ENCODE measurements at places on chromosomes 12 and 14.

GRCh38 chr12:50314636-50315312 is 31.5 kb upstream of the LIMA1 start:
- DNase-seq = peak; percentile 78

GRCh38 chr12:27946421-27946820 is 26.1 kb downstream of the PTHLH start:
- DNase-seq = no peak

GRCh38 chr12:57890191-57891115 is 43.9 kb upstream of the CTDSP2 start:
- no peak for DNase-seq

- DNase-seq = no peak
Observed at GRCh38 chr12:19436931-19437330, 2.4 kb upstream of the AEBP2 start.

DNA sequence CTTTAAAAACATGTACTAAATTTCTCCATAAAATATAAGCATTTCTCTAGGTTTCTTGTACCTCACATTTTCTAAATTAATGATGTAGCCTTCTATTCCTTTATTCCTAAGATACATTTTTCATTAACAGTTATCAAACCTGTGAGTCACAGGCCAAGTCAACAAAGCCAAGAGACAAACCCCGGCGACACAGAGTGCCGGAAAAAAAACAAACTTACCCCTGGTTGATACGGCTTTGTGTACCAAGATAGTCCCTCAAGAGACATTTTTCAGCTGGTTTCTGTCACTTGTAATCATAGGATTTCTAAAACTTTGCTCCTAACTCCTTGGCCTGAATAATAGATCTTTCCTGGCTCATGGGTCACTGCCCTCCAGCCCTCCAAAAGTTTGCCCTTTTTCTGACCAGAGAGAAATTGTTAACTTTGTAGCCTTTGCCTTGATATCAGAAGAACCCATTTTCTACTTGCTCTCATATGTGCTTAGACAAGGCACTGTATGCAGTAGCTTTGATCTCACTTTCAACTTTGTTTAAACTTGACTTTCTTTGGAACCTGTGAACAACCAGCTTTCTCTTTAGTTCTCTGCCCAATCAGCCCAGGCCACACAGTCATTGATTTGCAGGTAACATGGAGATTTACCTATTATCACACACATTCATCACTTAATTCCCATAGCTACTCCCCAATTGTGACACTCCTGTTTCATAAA is 172.2 kb downstream of the PRKD1 start:
- peak; percentile 41 for DNase-seq

GRCh38 chr12:3636328-3636727 is 116.6 kb downstream of the CRACR2A start:
- no peak for DNase-seq

DNA sequence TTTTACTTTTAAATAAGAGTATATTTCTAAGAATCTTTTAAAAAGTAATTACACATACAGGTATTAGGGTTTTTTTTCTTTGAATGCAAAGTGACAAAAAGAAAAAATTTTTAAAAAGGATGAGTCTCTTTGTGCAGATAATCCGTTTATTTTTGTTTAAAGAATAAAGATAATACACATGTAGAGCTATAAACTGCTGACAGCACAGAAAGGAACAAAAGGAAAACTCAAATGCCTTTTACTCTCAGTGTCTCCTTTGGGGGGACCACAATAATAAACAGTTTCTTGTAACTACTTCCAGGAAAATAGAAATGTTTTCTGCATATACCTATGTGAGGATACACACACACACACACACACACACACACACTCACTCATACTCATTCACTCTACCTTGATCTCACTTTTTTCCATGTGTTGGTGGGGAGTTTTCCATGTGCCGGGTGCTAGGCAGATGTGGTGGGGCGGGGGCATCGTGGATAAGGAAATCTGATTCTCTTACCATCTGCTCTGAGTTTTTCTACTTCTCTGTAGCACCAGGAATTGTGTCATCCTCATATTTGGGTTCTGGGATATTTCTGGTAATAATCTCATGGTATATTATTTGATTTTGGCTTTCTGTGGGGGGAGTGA is 58.1 kb downstream of the KCTD10 start:
- DNase-seq = no peak

DNA sequence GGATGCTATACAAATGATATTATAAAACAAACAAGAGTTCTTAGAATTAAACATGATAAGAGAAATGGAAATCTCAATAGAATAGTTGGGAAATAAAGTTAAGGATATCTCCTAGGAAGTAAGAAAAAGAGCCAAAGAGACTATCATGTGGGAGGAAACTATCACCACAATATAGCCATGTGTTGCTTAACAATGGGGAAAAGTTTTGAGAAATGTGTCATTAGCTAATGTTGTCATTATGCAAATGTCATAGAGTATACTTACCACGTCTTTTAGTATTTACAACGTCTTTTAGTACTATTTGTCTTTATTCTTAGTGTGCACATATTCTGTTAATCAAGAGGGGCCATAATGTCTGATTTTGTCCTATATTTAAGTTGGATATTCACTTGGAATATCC is 58.7 kb downstream of the ZNF641 start:
- DNase-seq = no peak

DNA sequence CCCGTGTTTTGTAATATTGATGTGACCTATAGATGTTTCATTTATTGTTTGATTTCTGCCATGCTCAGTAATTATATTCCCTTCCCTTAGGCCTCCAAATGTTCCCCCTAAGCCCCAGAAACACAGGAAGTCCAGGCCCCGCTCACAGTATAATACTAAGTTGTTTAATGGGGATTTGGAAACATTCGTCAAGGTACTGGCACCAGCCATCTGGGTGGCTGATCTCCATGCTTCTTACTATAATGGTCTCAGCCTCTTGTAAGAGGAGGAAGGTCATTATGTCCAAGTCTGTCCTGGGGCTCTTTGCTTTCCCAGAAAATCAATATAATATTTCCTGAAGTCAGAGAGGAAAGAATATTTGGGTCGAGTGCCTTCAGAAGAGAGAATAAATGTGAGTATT is 130.9 kb downstream of the KICS2 start:
- no peak for DNase-seq

DNA sequence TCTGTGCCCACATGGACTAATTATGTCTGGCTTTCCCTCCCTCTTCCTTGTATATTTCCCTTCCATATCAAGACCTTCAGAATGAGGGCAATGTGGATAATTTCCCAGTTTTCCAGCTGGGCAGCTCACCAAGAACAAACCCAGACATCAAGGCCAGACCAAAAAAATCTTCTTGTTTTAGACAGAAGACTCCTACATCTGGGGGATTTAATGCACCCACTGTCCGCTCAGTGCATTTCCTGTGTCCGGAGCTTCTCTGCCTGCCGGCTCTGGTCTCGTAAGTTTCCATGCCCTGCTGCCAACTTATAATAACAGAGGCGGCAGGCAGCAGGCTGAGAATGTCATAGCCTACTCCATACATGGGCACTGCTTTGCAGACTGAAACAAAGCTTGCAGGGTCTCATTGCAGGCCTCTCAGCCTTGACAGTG is 207.2 kb upstream of the BCL2L14 start:
- DNase-seq = peak; percentile 69

GRCh38 chr12:70154087-70154638 is 89.1 kb upstream of the CNOT2 start:
- no peak for DNase-seq

GRCh38 chr14:57383125-57383745 is 7.2 kb upstream of the NAA30 start:
- DNase-seq = peak; percentile 23

DNA sequence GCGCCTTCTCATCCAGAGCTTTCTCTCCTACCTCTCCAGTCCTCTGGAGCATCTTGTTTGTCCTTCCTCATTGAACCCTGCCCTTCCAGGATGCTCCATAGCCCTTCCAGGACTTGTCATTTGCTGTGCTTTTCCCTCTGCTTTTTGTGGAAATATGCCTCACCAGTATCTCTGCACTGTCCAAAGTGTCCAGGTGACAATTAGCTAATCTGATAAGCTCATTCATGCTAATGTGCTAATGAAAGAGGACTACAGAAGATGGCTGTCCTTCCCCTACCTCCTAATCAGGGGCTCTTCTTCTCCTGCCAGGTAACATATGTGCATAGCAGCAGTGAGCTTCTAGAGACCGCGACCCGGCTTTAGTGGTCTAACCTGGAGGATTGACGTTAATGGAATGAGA is 58.4 kb upstream of the OTX2 start:
- DNase-seq = no peak

GRCh38 chr14:85587151-85587711 is 57.3 kb downstream of the FLRT2 start:
- no peak for DNase-seq

DNA sequence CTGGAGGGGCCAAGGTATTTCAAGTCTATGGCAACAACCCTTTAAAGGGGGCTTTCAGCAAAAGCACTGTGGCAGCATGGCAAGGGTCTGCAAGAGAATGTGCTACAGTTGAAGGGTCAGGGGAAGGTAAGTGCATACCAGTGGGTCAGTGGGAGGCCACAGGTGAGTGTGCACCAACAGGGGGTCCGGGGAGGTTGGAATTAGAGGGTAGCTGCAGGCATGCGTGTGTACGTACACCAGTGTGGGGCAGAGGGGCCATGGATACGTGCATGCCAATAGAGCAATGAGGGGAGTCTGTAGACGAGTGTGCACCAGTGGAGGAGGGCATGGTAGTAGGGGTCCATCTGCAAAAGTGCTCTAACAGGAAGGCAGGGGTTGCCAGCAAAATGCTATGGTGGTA is 448.9 kb downstream of the NAV3 start:
- no peak for DNase-seq

DNA sequence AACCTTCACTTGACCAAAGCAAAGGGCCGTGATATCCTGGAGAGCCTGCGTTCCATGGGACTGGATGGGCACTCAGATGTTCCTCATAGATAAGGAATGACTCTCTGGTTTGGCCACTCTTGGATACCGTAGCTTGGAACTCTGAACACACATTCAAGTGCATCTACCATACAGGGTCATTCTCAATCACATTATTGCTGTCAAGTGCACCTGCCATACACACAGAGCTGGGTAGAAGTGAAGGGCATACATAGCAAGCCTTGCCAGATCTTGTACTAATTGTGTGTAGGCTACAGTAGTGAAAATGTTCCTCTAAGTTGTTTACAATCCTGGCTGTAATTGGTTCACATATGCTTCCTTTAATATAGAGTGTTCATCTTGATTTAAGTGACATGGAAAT is 58.3 kb downstream of the PELI2 start:
- no peak for DNase-seq

- no peak for DNase-seq
Observed at GRCh38 chr14:71220462-71220861, 313.2 kb downstream of the PCNX1 start.

DNA sequence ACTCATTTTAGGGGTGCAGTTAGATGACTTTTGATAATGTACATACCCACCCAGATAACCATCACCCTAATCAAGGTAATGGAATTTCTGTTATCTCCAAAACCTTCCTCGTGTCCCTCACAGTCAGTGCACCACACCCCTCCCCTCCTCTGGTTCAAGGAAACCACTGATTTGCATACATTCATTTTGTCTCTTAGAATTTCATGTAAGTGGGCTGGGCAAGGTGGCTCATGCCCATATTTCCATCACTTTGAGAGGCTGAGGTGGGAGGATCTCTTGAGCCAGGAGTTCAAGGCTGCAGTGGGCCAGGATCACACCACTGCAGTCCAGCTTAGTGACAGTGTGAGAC is 15.7 kb downstream of the ADIPOR2 start:
- DNase-seq = no peak

DNA sequence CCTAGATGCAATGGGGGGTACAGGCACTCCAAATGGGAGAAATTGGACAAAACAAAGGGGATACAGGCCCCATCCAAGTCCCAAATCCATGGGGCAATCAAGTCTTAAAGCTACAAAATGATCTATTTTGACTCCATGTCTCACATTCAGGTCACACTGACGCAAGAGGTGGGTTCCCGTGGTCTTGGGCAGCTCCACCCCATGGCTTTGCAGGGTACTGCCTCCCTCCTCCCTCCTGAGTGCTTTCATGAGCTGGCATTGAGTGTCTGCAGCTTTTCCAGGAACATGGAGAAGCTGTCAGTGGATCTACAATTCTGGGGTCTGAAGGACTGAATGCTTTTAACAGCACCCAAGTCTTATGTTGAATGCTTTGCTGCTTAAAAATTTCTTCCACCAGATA is 274.5 kb upstream of the LRIG3 start:
- DNase-seq = no peak
